ENCODE measurements at places on chromosomes 12 and 14.

DNA sequence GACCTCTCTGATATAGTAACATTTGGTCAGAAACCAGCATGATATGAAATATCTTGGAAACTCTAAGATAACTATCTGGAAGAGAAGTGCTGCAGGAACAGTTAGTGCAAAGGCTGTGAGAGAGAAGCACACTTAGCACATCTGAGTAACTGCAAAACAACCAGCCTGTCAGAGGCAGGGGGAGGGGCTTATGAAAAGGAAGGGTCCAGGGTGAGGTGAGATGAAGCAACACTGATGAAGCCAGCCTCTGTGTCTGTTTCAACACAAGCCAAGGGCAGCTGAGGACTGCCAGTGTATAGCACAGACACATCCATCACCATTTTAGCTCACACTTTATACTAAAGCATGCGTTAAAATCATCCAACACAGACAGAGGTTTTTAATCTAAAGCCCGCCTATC, 37.4 kb upstream of the OVCH1 start:
- DNase-seq = no peak

GRCh38 chr12:1638203-1638602, 9.2 kb downstream of the WNT5B start:
- no peak for DNase-seq

DNA sequence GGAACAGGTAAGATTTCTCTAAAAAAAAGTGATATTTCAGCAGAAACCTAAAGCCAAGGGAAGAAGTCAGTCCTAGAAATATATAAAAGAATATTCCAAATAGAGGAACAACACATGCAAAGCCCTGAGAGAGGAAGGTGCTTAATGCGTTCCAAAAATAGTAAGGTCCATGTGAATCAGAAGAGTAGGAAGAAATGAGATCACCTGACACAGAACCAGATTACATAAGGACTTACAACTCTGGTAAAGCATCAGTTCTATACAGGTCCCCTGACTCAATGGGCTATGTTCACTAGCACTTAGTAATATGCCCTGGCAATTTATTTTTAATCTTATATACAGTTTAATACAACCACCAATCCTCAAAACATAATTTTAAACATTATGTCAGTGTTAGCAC, 30.0 kb downstream of the SENP1 start:
- no peak for DNase-seq

DNA sequence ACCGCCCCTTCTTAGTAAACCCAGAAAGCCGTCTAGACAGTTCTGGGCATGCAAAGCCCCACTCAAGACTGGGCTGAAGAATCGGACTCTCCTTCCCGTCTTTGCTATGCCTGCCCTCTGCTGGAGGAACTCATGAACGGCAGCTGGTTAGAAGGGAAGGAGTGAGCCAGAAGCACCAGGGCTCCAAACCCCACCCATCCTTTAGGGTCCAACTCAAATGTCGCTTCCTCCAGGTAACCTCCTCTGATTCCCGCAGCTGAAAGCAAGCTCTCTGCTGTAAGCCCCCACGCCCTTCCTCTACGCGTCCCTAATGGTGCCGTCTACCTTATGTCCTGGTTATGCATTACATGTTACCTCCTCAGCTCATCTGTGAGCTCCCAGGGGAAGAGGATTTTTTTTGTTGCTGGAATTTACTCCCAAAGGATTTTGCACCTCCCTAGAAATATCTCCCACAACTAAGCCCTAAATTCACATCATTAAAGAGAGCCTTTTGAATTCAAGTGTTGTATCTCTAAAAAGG, 59.0 kb upstream of the SCN8A start:
- DNase-seq = peak; percentile 24

DNA sequence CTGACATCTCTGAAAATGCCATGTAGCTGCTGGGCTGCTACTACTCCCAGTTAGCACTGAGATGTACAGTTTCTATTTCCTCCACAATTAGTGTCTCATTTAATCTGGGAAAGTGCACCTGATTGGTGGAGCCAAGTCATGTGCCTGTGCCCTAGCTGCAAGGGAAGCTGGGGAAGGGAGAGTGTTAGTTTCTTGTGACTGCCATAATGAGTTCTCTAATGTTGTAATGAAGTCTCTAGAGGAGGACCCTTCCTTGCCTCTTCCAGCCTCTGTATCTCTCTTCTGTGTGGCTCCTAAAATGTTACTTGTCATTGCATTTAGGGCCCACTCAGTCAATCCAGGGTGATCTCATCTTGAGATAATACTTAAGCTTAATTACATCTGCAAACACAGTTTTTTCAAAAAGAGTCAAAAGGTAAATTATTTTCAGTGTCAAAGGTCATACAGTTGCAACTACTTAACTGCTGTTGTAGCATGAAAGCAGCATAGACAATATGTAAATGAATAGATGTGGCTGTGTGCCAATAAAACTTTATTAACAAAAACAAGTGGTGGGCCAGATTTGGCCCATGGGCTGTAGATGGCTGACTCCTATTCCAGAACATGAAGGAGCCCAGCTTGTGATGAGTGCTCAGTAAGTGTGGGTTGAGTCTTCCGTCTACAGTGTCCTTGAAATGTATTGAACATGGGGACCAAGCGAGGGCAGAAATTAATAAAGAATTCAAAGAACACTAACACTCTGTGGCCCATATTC, 137.2 kb upstream of the MAP1LC3B2 start:
- DNase-seq = no peak

DNA sequence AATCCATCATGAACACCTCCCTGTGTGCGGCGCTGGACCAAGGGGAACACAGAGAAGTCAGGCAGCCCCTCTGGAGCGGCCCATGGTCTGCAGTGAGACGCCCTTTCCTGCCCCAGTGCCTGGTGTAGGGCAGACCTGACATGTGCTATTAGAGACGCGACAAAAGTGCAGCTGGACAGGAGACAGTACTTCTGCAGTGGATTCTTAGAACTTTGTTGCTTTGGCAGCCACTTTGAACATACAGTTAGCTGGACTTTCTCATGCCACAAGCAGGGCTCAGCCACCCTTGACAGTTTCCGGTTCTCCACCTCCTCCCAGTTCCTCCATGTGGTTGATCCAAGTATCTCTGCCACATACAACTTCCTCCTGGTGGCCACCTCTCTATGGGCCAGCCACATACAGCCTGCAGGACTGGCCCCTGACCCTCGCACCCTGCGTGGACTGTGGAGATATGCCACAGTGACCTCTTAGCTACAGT, 45.9 kb downstream of the LGMN start:
- DNase-seq = peak; percentile 43

GRCh38 chr12:52434081-52434733, at the start of gene KRT75:
Gene KRT75, minus strand, starts transcription at chr12:52434371. Its CDS starts 67 bp downstream, at chr12:52434304.
- no peak for DNase-seq

GRCh38 chr12:101018540-101018939, 191.5 kb downstream of the SLC5A8 start:
- DNase-seq = no peak

DNA sequence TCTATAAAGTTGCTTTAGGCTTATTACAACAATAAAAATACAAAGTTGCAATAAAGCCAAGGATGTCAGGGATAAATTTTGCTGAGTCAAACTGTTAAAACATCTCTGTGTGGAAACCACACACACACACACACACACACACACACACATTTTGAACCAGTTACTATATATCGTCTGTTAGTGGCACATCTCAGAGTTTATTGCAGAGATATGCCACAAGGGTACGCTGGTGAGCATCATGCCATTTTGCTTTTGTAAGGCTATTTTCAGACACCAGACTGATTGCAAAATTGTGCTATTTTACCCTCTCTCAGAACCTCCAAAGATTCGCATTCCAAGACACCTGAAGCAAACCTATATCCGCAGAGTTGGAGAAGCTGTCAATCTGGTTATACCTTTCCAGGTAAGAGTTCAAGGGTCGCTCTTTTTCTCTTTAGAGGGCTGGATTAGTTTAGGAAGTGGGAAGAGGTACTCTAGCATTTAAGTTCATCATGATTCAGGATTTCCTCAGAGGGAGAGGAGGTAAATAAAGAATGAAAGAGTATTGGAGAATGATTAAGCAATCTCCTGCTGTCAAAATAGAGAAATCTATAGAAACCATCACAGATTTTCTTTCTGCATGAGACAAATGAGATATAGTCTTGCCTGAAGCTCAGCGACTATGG, 27.3 kb upstream of the CHPT1 start:
- no peak for DNase-seq

- DNase-seq = no peak
Observed at GRCh38 chr14:52129721-52130120, 60.9 kb upstream of the NID2 start.

GRCh38 chr14:31232081-31232480, 24.5 kb upstream of the HECTD1 start:
- no peak for DNase-seq

DNA sequence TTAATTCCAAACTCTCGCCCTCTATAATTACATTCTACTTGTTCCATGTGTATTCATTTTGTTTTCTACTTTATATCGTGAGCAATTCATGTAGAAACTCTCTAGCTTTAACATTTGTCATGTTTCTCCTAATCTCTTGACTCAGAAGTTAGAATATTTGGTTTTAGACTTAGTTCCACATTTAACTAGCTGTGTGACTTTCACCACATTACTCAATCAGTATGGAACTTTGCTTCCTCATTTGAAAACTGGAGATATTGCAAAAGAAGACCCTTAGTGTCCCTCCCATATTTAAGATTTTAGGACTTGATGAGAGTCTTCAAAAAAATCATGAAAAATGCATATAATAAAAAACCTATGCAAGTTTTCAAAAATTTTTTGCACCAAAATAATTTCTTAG, 447.5 kb downstream of the GXYLT1 start:
- no peak for DNase-seq

- no peak for DNase-seq
Observed at GRCh38 chr14:56216626-56217379, 98.6 kb downstream of the PELI2 start.

GRCh38 chr14:79201564-79202207, 1009.6 kb downstream of the DIO2 start:
- DNase-seq = no peak

DNA sequence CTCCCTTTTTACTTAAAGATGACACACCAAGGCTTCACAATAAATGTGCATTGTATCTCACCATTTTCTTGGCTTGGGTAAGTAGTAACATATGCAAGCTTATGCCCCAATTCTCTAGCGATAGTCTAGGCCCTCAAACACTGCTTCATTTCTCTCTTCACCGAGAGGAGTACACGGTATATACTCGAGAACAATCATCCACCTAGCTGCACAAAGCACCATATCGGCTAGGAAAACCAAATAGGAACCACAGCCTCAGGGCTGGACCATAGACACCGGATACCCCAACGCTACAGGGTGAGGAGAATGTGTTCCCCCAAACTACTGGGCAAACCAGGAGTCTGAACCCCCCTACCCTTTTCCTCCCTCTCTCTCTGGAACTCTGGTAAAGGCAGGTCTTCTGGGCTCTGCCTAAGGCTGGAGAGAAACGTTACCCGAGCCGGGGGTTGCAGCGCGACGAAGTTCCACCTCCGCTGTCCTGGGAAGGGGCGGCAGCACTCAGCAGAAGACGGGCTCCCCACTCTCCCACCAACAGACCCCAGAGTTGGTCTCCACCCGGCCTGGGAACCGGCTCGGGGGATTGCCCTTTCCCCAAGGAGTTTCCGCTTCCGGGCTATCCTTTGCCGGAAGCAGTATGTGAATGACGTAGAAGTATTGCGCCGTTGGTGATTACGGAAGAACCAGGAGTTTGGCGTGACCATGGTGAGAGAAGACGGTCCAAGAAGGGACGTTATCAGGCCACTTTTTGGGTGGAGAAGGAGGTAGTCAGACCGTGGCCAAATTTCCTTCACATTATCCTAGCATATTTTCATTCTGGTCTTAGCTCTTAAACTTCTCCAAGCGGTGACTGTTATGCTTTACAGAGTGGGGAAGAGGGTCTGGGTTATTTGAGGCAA, at the start of the genes AREL1 and FCF1:
AREL1 (minus strand) TSS at position 582 of the 896 bp plus-strand sequence. CDS start 27,465 bp downstream, outside the sequence.
FCF1 (plus strand) TSS at position 646 of the 896 bp plus-strand sequence; CDS start at position 700, 54 bp downstream.
- peak; percentile 54 for DNase-seq

DNA sequence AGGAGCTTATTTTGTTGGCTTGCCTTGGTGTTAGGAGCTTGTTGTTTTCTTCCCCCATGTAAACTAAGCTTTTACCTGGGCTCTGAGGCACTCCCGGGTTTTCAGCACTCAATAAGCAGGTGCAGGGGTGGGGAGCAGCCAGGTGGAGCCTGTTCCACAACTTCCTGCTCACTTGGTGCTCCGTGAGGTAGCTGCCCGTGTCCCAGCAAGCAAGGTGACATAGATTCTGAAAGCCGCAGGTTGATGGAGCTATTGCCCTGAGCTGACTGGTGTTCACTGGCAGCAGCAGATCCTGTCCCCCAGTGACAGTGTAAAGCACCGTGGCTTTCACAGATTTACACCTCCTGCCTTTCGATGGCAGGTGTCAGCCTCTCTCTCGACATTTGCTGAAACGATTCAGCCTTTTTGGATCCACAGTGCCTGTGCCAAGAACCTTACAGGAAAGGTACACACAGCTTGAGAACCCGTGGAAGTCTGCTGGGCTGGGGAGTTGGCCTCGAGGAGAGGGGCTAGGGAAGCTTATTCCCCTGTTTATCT, 295.7 kb upstream of the FKBP4 start:
- no peak for DNase-seq

DNA sequence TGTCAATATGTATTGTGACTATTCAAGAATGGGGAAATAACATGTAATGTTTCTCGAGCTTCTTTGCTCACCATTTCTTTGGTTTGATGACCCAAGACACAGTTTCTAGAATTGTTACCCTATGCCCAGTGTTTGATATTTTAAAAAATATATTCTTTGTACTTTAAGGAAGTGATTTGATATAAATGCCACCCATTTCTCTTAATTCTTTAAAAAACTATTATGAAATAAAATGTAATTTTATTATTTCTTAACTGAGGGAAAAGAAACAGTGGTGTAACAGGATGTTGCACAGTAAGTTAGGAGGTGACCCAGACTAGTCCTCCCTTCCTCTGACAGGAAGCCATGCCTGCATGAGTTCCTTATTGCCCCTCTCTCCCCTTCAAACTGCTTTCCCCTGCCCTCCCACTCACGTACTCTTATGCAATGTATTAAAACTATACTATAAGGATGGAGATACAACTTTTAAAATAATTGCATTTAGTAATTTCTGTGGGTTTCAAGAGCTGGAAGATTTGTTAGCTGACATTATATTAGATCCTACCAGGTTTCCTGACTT, 279.4 kb downstream of the TMTC2 start:
- no peak for DNase-seq

DNA sequence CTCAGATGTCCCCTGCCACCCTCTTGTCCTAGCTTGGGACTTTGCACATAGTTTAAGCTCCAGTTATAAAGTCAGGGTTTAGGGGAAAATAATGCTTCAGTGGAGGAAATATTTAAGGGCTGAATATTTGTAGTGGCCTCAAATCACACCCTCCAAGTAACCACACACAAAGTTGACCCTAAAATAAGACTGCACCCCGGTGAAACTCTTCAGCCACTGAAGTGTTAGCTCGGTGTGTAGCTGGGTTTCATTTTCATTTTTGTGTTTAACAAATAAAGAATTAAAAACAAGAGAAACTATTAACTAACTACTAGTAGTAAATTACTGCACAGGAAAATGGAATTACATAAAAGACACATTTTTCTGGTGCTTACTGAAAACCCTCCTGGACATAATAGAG, 14.8 kb upstream of the BCL11B start:
- DNase-seq = peak; percentile 23

DNA sequence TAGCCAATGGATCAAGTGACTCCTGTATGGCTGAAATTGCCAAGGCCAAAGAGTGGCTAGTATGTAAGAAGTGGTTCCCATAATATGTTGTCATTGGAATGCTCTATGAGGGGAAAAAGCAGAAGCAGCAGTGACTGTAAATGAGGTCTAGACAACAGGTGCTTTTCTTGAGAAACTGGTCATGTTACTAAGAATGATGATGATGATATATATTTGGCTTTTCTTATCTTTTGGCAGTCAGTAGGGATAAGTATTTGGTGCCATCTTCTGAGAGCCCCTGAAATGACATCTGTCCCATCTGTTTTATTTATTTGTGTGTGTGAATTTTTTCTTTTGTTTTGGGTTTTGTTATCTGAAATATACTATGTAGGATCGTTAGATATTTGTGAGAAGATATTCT, 141.7 kb downstream of the SYT1 start:
- no peak for DNase-seq

Measured in GM12878 (cell line).